ENCODE measurements at places on chromosomes 6 and 20.

DNA sequence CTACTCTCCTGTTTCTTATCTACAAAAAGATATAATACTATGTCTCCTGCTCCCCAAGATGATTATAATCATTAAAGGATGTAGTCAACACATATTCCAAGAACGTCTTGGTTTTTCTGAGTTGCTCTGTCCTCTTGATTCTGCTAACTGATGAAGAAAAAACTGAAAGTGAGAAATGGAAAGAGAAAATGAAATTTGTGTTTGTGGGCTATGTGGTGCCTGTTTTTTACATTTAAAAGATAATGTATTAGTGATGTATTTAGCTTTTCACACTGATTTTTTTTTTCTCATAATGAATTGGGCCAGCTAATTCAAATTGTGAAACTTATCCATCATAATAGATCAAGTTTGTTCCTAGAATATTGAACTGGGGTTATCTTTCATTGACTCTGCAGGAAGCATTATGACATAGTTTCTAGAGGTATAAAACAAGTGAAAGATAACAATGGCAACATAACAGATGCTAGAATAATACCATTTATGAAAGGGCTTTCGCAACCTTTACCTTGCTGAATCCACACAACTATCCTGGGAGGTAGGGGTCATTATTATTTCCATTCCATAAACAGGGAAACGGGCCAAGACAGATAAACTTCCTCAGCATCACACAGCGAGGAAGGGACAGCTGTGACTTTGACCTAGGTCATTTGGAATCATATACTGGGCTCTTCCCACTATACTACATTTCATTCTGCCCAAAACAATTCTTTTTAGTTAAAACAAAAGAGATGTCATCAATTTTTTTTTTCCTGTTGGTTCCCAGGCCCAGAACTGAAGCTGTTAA lies 336.7 kb downstream of the GJA1 start:
- DNase-seq = no peak

GRCh38 chr6:1610497-1611321 lies 994 bp downstream of the FOXC1 start:
- DNase-seq = no peak

- DNase-seq = no peak
Measured at GRCh38 chr6:26254724-26255123, 110.3 kb upstream of the BTN3A2 start.

DNA sequence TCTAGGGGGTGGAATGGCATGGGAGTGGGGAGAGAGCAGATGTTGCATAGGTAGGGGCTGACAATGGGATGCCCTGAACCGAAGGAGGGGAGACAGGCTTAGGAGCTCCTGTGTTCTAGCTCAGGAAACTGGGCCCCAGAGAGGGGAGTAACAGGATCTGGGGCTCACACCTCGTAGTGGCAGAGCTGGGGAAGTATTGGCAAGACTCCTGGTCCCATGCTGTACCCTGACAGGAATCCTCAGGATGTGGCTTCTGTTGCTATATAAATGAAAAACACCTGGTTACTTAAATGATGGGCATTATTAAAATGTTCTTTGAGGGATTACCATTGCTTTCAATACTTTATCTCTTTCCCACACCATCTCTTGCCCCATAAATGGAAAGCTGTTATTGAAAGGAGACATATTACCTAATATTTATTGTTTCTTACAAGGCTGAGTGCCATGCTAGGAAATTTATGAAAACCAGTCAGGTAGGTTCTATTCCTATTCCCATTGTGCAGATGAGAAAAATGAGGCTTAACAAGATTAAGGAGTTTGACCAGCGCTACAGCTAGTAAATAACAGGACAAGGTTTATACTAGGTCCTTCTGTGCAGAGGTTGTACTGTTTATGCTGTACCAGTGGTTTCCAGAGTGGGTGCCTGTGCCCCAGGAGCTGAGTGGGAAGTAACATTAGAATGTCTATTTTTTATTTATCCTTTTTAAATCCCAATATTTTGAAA lies 35.3 kb upstream of the TCP11 start:
- DNase-seq = no peak

DNA sequence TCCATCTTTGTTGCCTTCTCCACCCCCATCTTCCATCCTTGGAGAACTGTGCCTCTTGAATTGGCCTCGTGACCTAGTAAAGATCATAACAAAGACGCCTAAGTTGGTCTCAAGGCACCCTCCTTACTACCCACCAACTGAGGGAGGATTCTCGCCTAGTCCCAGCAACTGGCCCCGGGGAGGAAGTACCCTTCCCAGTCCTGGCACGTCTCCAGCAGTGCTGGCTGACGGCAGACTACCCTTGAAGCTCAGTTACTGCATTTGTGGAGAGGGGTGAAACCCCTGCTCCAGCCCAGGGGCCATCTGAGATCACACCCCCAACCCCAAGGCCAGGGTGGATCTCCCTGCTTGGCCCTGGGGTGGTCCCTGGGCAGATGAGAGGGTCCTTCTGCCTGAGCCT lies 2.1 kb upstream of the OSBPL2 start:
- no peak for DNase-seq

- DNase-seq = no peak
Measured at GRCh38 chr20:23118144-23118543, 32.0 kb upstream of the CD93 start.

- no peak for DNase-seq
Measured at GRCh38 chr6:2384528-2384927, 139.1 kb upstream of the GMDS start.

DNA sequence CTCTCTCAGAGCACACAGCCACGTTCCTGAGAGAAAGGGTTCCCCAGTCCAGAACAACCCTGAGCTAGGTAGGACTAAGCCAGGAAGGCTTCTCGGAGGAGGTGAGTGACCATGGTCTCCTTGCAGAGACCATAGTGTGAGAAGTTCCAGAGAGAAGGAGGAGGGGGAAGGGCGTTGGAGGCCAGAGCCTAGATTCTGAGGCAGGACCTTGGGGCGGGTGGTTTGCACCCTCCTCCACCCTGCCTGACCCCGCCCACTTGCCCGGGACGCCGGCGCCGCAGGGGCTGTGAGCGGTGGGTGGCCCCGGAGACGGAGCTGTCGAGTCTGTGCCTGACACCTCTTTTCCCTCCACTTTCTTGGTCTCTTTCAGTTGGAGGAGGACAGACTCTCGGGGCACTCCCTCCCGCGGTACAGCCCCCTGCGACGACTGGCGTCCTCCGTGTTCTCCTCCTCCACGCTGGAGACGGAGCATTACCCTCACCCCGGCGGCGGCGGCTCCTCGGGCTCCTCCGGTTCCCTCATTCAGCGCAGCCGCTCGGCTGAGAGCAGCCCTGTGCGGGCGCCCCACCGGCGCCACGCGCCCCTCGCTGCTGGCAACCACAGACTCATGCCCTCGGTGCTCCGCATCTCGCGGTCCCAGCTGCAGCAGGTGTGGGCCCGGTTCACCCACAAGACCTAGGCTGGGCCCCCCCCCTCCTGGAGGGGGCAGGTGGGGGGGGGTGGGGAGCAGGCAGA lies 26.2 kb downstream of the TTBK1 start:
- DNase-seq = no peak

- no peak for DNase-seq
Measured at GRCh38 chr6:16322666-16323312, 84.4 kb downstream of the GMPR start.

GRCh38 chr6:74410630-74411029 lies 714.6 kb downstream of the CD109 start:
- DNase-seq = no peak

DNA sequence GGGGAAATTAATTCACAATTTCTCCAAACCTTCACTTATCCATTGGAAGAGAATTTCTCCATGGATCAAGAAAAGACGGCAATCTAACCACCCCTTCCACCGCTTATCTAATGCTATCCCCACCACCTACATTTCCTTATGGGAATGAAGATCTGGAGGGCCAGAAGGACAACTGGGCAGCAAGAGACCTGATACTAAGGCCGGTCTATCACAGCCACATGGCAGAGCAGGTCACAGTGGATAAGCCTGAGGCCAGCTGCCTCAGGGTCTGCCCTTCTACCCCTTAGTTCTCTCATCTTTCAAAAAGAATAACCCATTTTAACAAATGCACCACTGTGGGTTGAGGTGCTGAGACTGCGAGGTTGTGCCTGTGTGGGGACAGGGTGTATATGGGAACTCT lies 37.1 kb downstream of the MAN1A1 start:
- no peak for DNase-seq

DNA sequence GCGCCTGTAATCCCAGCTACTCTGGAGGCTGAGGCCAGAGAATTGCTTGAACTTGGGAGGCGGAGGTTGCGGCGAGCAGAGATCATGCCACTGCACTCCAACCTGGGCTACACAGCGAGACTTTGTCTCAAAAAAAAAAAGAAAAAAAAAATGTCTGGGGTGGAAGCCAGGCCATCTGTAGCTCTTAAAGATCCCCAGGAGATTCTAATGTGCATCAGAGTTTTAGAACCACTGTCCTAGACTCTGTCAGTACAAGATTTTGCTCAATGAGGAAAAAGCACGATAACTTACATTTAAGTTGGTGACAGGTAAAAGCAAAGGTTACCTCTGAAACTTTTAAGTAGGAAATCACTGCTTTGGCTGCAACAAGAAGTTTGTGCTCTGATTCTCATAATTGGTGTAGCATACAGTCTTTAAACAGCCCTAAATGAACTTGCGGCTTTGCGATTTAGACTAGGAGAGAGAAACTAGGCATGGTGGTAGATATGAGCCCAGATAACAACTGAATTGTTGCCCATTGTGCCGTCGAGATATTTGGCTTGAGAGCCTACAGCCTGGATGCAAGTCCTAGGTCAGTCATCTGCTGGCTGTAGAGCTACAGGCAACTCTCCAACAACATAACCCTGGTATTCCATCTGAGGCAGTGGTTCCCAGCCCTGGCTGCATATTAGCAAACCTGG lies 67.2 kb downstream of the BACH2 start:
- DNase-seq = no peak

- no peak for DNase-seq
Measured at GRCh38 chr20:38340693-38341092, 5.6 kb upstream of the LBP start.

GRCh38 chr6:108635505-108636226 lies 74.9 kb downstream of the FOXO3 start:
- peak; percentile 19 for DNase-seq

DNA sequence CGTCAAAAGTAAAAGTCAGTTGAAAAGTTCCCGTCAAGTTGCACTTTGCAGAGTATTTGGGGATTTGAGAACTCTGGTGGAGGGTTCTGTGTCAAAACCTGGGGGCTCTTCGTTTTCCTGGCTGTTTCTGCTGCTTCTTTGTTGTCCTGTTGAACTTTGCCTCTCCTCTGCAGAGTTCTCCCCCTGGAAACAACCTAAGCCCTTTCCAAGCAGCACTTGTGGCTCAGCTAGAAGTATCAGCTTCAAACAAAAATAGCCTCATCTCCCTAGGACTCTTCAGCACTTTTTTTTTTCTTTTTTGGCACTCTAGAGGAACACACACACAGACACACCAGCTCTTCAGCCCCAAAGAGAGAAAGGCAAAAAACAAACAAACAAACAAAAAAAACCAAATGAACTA lies at the start of gene TRDN:
TSS of gene TRDN (minus strand) at position 169 of the 400 bp plus-strand sequence. CDS start 175 bp downstream, outside the sequence.
- DNase-seq = no peak

DNA sequence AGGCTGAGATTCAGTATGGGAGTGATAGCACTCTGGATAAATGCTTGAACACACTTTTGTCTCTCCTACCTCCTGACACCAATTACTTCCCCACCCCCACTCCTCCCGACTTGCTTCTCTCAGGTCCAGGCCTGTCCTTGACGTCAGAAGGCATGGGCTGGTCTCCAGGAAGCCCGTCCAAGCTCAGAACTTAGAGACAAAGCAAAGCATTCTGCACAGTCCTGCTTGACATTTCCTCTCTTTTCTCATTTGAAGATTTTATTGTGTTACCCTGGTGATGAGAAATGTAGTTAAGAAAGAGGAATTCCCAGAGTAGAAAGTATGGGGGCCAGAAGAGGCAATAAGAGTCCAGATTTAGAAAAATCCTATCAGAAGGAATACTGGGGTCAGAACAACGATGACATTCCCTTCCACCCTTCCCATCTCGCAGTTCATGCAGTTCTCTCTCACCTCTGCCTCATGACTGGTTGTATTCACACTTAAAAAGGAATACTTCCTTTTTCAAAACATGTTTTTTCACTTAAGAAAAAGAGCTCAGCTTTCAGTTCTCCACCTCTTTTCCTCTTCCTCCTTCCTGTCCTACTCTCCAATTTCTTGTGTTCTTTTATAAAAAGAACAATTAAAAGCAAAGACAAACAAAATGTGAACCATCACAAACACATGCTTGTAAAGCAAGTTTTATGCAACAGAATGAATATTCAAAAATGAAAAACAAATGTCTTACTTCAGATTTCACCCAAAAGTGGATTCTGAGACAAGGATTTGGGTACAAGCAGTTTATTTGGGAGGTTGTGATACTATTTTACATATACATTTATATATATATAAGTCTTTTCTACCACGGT lies 18.5 kb upstream of the FAM184A start:
- no peak for DNase-seq

GRCh38 chr20:37362231-37362792 lies 16.4 kb downstream of the SRC start:
- DNase-seq = no peak

DNA sequence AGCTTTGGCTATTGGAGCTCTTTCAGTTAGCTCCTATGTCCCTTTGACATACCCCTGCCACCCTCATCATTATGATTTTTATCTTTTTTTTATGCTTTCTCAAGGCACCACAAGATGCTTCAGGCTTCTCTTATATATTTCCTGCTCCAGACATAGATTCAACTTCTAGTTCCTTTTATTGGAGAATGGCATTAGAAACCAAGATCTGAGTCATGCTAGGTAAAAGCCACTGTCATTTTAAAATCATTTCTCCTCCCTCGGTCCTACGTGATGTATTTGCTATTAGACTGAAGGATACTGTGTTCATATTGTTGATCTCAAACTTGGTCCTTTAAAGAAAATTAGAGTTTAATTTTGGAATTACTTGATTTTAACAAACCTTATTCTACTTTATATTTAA lies 8.3 kb downstream of the TENT5A start:
- DNase-seq = no peak

- DNase-seq = no peak
Measured at GRCh38 chr6:143166247-143166695, 105.6 kb downstream of the AIG1 start.

DNA sequence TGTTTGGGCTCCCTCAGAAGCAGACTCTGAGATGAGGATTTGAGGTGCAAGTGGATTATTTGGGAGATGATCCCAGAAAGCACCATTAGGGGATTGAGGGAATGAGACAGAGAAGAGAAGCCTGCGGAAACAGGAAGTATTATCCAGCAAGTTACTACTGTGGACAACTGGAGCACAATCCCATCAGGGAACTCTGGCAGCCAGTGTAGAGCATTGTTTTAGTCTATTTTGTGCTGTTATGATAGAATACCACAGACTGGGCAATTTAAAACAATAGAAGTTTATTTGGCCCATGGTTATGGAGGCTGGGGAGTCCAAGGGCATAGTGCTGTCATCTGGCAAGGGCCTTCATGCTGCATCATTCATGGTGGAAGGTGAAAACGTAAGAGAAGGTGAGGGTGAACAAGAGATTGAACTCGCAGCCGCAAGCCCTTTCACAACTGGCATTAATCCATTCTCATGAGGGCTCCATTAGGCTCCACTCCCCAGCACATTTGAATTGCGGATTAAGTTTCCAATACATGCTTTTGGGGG lies 43.5 kb upstream of the SLC9A8 start:
- DNase-seq = no peak

- no peak for DNase-seq
Measured at GRCh38 chr6:161366301-161366923, 92.6 kb upstream of the AGPAT4 start.

- no peak for DNase-seq
Measured at GRCh38 chr6:154650351-154650750, 82.9 kb upstream of the SCAF8 start.

GRCh38 chr6:42025845-42026243 lies 24.5 kb upstream of the TAF8 start:
- DNase-seq = no peak
